ENCODE measurements at places on chromosomes 7 and 10. TPM values are rescaled to one million over a fixed set of nuclear protein-coding genes. Genes with fewer than 3 reads are reported as not detected.

DNAJB12 gene
- polyA plus RNA-seq: 28.8 TPM

ITIH2 gene
- polyA plus RNA-seq: 0.30 TPM

SLC16A12 gene
- 30.8 TPM for polyA plus RNA-seq

SKIDA1 gene
- polyA plus RNA-seq: 11.7 TPM

ACTR3C gene
- 4.0 TPM for polyA plus RNA-seq

C10orf105 gene
- 0.21 TPM for polyA plus RNA-seq
